ENCODE measurements at places on chromosomes 7 and 10. TPM values are rescaled to one million over a fixed set of nuclear protein-coding genes. Genes with fewer than 3 reads are reported as not detected.
A peak's percentile ranks its signal among the peaks of the same experiment; 100 is the strongest.

DNA sequence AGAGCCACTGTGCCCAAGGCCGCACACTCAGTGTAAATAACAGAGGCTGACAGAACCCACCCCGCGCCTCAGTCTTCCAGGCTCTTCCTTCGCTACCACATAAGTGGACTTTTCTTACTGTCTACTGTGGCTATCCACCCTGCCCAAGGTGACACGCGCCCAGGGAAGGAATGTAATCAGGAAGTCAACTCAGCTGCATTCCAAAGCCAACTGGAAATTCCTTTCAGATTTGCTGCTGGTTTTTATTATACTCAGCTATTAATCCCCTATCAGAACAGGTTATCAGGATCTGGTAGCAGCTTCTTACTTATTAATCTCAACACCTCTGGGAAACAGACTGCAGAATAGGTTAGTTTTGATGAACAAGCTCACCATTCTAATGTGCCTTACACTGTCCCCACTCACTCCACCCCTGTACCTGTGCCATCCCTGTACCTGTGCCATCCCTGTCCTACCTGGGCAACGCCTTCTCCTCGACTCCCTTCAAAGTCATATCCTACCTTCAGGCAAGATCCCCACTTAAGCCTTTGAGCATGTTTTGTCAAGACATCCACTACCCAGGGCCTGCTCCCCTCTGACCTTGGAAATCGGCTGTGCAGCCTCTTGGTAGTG, 90.7 kb downstream of the NHLRC2 start:
- DNase-seq: no peak

GRCh38 chr10:35643151-35644049, 1.3 kb upstream of the FZD8 start:
- peak; percentile 56 for DNase-seq

DNA sequence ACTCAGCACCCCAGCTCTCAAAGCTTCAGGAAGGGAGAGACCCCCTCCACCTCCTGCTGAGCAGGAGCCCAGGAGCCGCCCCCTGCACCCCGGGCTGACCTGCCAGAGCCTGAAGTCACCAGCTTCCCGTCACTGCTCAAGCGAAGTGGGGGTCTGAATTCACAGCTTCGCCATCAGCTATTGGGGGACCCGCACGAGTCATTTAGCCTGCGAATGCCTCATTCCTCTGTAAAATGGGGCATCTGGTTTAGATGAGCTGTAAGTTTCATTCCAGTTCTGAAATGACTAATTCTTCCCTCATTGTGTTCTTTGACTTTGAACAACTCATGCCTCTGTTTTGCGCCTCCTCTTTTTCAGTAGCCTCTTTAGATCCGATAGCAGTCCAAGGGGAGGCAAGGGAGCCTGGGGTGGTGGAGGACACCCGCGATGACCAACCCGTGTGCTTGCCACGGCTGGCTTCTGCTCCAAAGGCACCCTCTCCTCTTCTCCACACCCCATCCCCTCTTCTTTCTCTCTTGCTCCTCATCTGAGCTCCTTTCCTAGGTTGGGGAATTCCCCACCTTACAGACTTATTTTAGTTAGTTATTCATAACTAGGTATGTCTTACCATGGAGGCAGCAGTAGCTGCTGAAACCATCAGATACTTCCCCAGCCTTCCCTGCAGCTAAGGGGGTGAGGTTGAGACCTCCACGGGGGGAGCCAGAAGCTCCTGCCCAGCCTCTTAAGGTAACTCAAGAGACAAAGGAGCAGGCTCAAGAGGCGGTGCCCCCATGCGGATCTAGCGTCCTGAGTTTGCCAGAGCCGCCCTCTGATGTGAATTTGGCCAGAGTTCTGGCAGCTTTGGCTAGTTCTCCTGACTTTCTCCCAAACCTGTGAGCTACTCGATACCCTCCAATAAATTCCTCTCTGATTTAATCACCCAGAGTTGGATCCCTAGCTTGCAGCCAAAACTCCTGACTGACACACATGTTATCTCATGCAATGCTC, 47.7 kb downstream of the RBM17 start:
- DNase-seq: no peak

- no peak for DNase-seq
Measured at GRCh38 chr7:56447864-56448693, 331.9 kb upstream of the NUPR2 start.

DNA sequence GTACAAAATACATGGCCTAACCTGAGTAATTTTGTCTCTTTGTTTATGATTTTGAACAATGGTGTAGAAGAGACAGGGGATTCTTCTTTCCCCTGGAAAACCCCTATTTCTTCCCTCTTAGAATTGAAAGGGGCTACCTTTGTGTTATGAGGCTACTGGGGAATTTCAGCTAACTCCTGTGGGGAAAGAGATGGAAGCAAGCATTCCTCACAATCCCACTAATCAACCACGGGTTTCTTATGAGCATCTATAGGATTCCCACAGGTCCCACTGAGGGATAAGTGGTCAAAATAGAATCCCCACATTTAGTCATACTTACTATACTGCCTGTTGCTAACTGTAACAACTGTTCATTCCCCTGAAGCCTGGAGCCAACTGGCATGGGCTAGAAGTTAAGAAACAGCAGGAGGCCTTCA, 32.2 kb upstream of the ITGB8 start:
- no peak for DNase-seq

DNA sequence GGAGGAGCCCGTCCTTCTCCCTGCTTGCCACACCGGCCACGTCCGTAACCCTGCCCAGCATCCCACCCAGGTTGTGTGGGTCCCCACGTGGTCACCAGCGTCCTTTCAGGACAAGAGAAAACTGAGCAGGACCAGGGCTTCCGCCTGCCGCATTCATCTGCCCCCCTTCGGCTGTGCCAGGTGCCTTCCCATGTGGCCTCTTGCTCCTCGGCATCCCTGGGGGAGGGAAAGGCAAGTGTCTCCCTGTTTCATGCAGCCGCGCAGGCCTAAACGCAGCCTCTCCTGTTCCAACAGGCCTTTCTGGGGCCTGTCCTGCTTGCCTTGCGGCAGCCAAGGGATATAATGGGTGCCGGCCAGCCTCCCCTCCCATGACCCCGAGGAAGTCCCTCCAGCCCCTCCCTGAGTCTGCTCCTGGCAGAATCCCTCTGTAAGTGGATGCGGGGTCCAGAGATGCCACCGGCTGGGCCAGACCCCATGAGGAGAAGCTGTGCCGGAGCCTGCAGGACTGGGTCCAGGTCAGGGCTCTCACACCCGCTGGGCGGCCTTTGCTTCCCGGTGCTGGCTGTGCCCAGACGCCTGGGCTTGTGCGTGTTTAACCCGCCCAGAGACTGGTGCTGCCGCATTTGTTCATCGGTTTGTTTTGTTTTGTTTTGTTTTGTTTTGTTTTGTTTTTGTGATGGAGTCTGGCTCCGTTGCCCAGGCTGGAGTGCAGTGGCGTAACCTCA, 23.1 kb downstream of the SHH start:
- peak; percentile 78 for DNase-seq

Gene CCL24
- total RNA-seq: not detected

Data from ureter (tissue), 1 donor.